ENCODE measurements at places on chromosomes 2 and 18. TPM values are rescaled to one million over a fixed set of nuclear protein-coding genes. Genes with fewer than 3 reads are reported as not detected.

GATA6 gene
- total RNA-seq, result 14.6 TPM

DNA sequence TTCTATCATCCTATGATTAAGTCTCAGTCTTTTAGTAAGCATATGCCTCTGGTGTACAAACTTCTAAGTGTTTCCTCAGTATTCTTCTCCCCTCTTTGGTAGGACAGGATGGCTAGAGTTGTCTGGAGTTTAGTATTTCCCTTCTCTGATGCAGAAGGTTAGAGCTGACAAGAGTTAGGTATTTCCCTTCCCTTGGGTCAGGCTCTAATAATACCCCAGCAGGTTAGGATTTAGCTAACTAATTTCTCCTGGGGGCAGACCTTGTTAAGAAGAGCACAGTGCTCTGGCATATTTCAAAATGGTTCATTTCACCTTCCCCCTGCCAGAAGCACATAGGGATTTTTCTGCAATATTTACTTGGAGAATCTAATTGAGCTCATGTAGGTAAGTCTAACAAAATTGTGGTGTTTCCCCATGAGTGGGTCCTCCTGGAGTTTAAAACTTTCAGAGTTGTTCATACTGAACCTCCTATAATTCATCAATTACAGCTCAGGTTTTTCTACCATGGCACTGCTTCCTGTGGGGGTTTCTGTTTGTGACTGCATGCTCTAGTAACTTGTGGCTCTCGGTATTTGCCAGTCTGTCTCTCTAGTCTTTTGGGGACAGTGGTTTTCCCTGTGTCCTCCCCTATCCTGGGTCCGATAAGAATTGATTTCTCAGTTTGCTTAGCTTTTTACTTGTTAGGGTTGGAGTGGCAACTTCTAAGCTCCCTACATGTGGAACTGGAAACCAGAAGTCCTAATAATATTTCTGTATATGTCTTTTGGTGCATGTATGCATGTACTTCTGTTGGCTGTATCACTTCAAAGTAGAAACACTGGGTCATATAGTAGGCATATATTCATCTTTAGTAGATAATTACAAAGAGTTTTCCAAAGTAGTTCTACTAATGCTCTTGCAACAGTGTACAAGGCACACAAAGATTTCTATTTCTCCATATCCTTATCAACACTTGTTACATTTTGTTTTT, 77.7 kb downstream of the GDF7 start:
- no peak for DNase-seq
- H3K4me3 ChIP-seq, result no peak overlapping the region
- no peaks in the 10 kb centered on the region for H3K27me3 ChIP-seq
- no peak overlapping the region for H3K27ac ChIP-seq
- peaks cover 10% of the 10 kb centered on the region for H3K4me1 ChIP-seq
- H3K36me3 ChIP-seq, result no peaks in the 10 kb centered on the region

GRCh38 chr2:240467659-240468302, 32.3 kb downstream of the GPC1 start:
- H3K4me1 ChIP-seq, result no peaks in the 10 kb centered on the region
- no peak overlapping the region for H3K4me3 ChIP-seq
- H3K27me3 ChIP-seq, result no peaks in the 10 kb centered on the region
- no peak overlapping the region for H3K27ac ChIP-seq
- H3K36me3 ChIP-seq, result no peaks in the 10 kb centered on the region

TBR1 gene
- total RNA-seq, result 0.09 TPM

DNA sequence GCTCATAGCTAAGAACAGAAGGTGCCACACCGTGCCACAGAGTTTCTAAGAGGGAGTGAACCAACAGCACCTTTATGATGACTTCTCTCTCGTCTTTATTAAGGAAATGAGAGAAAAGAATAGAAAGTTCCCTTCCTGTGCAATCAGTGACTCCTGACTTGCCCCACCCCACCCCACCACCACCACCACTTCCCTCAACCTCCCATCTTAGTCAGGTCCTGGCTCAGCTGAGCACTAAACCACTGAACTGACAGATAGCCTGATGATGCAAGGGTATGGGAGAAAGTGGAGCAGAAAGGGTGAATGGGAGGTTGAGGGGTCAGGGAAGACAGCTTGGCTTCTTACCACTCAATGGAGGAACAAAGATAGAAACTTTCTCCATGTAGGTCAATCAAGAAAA, 75.2 kb upstream of the RMDN2 start:
- H3K27ac ChIP-seq, result no peak overlapping the region
- no peaks in the 10 kb centered on the region for H3K36me3 ChIP-seq
- no peak overlapping the region for H3K4me3 ChIP-seq

GRCh38 chr2:161981679-161982250, 92.2 kb downstream of the DPP4 start:
- no peaks in the 10 kb centered on the region for H3K4me1 ChIP-seq
- no peak overlapping the region for H3K27ac ChIP-seq
- H3K4me3 ChIP-seq, result no peak overlapping the region
- no peak for DNase-seq
- H3K36me3 ChIP-seq, result no peaks in the 10 kb centered on the region
